ENCODE measurements at places on chromosomes 12 and 14. TPM values are rescaled to one million over a fixed set of nuclear protein-coding genes. Genes with fewer than 3 reads are reported as not detected.

The RPL10L gene
- not detected for total RNA-seq

The PLA2G1B gene
- total RNA-seq: not detected

The MGST1 gene
- total RNA-seq: 319 TPM

The SPX gene
- 1.2 TPM for total RNA-seq

The LRTM2 gene
- total RNA-seq: not detected

The RHEBL1 gene
- total RNA-seq: 3.4 TPM

The GZMB gene
- total RNA-seq: not detected

The FRMD6 gene
- 167 TPM for total RNA-seq

The KRT3 gene
- total RNA-seq: not detected

The GDF11 gene
- total RNA-seq: 15.9 TPM

The TAS2R20 gene
- 0.35 TPM for total RNA-seq

The DTX1 gene
- not detected for total RNA-seq

The PDE3A gene
- total RNA-seq: 0.58 TPM

The LRP1-AS gene
- not detected for total RNA-seq

The FGF6 gene
- total RNA-seq: not detected

The PAWR gene
- 4.9 TPM for total RNA-seq

The TRPV4 gene
- total RNA-seq: 2.5 TPM

The CKB gene
- 50.5 TPM for total RNA-seq
